Stimulated activated CD4-positive, alpha-beta T cell treated with anti-CD3 and anti-CD28 coated beads, Interleukin-15, amount 100 ng/mL, for 48 hours (primary cell): ENCODE measurements at places on chromosomes 3 and 15.

DNA sequence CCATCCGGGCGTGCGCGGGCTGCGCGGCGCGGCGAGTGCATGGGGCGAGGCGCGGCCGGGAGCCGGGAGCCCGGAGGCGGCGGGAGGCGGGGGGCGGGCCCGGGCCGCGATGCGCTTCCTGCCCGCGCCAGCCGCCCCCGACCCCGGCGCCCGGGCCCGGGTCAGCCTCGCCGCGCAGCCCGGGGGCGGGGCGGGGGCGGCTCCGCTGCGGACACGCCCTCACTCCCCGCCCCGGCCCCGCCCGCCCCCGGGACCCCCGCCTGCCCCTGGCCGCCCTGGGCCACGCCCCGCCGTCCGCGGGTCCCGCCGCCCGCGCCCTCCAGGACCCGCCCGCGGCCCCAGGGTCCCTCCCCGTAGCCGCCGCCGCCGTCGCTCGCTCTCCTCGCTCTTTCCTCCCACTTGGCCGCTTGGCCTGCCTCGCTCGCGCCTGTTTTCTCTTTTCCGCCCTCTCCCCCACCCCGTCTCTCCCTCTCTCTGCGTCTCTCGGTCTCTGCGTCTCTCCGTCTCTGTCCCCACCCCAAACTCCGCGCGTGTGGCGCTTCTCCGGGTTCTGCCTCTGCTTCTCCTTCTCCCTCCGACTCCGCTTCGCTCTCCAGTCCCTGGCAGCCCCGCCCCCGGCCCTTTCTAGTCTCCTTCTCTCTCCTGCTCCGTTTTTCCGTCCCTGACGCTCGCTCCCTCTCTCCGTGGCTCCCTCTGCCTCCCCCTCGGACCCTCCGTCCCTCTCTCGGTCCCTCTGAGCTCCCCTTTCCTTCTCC is at the start of gene PLXND1:
TSS of gene PLXND1 (minus strand) at position 41 of the 755 bp plus-strand sequence. CDS start at position 4, 37 bp downstream.
- no peak for DNase-seq

DNA sequence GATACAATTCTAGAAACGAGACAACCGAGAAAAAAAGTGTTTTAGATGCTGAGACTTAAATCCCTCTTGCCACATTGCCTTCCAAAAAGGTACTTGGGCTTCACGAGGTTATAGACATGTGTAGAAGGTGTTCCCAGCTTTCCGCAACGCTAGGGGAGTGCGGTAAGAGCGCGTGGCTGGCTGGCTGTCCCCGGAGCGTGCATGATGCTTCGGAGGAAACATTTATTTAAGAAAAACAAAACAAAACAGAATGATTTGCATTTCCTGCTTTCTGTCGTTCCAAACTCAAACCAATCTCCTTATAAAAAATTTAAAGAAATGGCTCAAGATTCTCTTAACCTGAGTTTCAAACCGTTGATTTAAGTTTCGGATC is 841 bp downstream of the SLC6A20 start:
- DNase-seq = no peak

DNA sequence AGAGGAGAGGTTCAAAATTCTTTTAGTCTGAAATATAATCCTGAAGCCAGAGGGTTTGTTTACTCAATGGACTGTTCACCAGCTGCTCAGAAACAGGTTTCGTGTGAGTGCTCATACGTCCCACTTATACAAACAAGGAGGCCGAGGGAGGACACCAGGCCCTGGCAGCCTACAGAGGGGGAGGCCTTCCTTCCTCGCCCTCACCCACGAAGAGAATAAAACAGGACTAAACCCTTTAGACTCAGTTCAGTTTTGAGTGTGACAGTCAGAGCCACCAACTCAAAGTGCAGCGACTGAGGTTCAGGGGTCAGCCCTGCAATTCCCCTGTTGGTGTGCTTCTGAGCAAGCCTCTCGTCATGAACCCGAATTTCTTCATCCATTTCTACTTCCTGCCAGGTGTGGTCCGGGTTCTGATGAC is 17.3 kb downstream of the FAM174B start:
- no peak for DNase-seq

GRCh38 chr3:132626955-132627354 is 29.9 kb downstream of the ACKR4 start:
- DNase-seq = no peak

GRCh38 chr15:50906954-50907600 is 1.4 kb upstream of the AP4E1 start:
- DNase-seq = peak; percentile 80

DNA sequence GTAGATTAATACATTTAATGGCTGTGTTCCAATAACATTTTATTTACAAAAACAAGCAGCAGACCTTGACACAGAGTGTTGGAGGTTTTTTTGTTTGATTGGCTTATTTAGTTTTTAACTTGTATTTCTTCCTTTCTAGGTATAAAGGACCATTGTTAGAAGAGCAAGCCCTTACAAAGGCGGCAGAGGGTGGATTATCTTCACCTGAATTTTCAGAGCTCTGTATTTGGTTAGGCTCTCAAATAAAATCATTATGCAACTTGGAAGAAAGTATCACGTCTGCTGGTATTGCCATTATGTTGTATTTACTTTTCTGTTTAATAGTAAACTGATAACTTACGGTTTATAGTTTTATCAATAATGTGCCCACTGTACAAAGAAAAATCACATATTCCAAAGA is 10.0 kb downstream of the FAM98B start:
- no peak for DNase-seq

- DNase-seq = no peak
Observed at GRCh38 chr3:171123915-171124314, 97.4 kb upstream of the SLC2A2 start.

DNA sequence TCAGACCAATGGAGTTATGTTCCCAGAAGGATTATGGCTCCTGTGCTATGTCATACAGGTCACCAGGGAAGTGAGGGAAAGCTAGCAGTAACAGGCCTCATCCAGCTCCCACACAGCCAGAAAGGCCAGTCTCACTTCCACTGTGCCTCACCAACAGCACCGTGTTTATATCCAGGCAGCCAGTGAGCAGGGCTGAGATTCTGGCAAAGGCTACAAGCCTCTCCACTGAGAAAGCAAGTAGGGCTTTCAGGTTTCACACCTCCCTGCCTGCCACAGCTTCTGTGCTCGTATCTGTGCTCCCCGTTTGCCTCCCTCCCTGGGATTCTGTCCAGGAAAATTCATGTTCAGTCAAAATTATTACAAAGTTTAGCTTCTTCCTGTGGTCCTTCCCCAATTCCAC is 14.9 kb upstream of the CFAP20DC start:
- no peak for DNase-seq

DNA sequence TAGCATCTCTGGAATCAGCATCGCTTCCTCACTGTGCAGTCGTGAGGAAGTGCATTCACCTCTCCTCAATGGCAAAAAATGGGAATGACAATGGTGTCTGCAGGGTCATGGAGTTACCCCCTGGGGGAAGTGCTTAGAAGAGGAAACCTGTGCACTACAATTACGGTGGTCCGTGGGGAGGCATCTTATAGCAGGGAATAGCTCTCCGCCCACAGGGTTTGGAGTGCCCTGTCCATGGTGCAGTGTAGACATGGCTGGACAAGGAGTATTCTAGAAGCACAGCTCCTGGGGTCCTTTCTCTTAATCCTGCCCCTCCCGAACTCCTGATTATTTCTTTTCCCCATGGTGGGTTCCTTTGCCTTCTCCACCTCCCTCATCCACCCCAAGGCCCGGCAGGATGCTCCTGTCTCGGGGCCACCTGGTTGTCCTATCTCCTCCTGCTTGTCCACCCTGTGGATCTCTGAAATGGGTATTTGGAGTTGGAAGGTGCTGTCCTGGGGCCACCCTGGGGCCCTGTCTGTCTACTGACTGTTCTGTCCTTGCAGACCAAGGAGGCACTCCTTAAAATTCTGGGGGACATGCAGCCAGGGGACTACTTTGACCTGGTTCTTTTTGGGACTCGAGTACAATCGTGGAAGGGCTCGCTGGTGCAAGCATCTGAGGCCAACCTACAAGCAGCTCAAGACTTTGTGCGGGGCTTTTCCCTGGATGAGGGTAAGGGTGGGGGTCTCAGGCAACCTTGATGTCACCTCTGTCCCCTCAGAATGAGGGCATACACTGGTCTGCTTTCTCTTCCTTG is 5.2 kb downstream of the ITIH1 start:
- DNase-seq = no peak

- DNase-seq = no peak
Observed at GRCh38 chr3:178671377-178671776, 135.1 kb downstream of the KCNMB2 start.

- DNase-seq = no peak
Observed at GRCh38 chr3:170476291-170476690, 57.6 kb downstream of the CLDN11 start.
